CD4-positive, alpha-beta T cell (primary cell): ENCODE measurements at places on chromosomes 13 and 19. TPM values are rescaled to one million over a fixed set of nuclear protein-coding genes. Genes with fewer than 3 reads are reported as not detected.
A peak's percentile ranks its signal among the peaks of the same experiment; 100 is the strongest.

- no peak overlapping the region for H3K27ac ChIP-seq
- no peaks in the 10 kb centered on the region for H3K4me1 ChIP-seq
- H3K27me3 ChIP-seq: no peaks in the 10 kb centered on the region
- H3K4me3 ChIP-seq: no peak overlapping the region
- H3K36me3 ChIP-seq: no peaks in the 10 kb centered on the region
Measured at GRCh38 chr13:29005035-29005762, 185.1 kb downstream of the MTUS2 start.

- H3K4me3 ChIP-seq: no peak overlapping the region
- H3K27ac ChIP-seq: no peak overlapping the region
- DNase-seq: no peak
- no peaks in the 10 kb centered on the region for H3K36me3 ChIP-seq
Measured at GRCh38 chr13:50162001-50162400, 146.8 kb downstream of the KCNRG start.

ZNF285 gene
- total RNA-seq: 0.22 TPM

TMEM59L gene
- 0.25 TPM for total RNA-seq

IGFL3 gene
- total RNA-seq: not detected

IZUMO1 gene
- not detected for total RNA-seq

HPN gene
- not detected for total RNA-seq

VPS36 gene
- total RNA-seq: 29.9 TPM

DNA sequence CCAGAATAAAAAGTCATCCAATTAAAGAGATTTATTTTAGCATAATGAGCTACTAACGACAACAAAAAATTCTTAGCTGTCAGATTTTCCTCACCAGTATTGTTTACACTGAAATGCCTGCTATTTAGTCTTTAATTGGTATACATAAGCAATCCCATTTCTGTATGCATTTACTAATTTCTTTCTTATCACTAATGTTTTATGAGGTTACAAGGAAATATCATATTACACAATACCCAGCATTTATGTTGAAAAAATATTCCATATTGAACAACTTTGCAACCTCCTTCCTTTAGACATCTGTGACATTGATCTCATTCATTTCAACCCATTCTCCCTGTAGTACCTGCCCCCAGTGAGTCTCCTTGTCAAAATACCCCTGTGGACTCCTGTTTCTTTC, 135.4 kb downstream of the SLITRK6 start:
- no peaks in the 10 kb centered on the region for H3K36me3 ChIP-seq
- H3K27ac ChIP-seq: no peak overlapping the region
- H3K27me3 ChIP-seq: no peaks in the 10 kb centered on the region

TYROBP gene
- 6.0 TPM for total RNA-seq

DNA sequence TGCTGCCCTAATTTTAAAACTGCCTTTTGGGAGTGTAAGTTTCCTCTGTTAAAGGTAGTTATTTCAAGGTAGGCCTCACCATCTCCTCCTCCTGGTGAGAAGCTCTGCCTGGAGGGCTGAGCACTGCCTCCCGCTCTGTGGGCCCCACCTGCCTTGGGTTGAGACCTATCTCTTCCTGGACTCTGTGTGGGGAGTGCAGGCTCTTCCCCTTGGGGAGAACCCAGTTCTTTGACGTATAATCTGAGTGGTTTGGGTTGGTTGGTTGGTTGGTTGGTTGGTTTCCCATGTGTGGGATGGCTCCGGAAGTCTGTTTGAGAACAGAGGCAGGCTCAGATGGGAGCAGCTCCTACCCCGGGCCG, 39.1 kb downstream of the ACTN4 start:
- H3K27ac ChIP-seq: peak overlapping the region; percentile 65
- DNase-seq: no peak
- no peaks in the 10 kb centered on the region for H3K27me3 ChIP-seq
- H3K36me3 ChIP-seq: peaks cover 5% of the 10 kb centered on the region
- H3K4me3 ChIP-seq: no peak overlapping the region
- peaks cover 74% of the 10 kb centered on the region for H3K4me1 ChIP-seq

DNA sequence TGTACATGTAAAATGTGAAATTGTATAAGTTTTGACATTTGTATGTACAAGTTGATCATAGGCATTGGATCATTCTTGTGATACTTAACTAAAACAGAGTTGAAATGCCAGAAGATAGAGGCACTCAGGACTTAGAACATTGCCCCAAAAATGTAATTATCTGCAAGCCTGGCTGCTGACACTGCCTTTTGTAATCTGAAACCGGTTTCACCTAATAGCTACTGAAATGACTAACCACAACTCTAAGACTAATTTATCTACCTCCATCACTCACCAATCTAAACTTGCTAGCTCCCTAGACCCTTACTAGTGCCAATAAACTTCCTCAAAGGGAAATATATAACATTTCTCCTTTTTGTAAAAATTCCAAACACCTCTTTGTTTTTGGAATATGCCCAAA, 2596.2 kb downstream of the PCDH9 start:
- H3K4me3 ChIP-seq: no peak overlapping the region
- H3K4me1 ChIP-seq: no peaks in the 10 kb centered on the region
- H3K27ac ChIP-seq: no peak overlapping the region
- no peak for DNase-seq
- no peaks in the 10 kb centered on the region for H3K27me3 ChIP-seq
- no peaks in the 10 kb centered on the region for H3K36me3 ChIP-seq
